ENCODE measurements at places on chromosomes 12 and 14. TPM values are rescaled to one million over a fixed set of nuclear protein-coding genes. Genes with fewer than 3 reads are reported as not detected.

Gene HRK
- not detected for total RNA-seq

Gene SIX4
- 7.8 TPM for total RNA-seq

Gene KRT1
- total RNA-seq = not detected

Gene FAM181A
- total RNA-seq = not detected

Gene GALNT4
- 15.6 TPM for total RNA-seq

Gene ALDH1L2
- total RNA-seq = 44.7 TPM

Gene RASSF9
- 0.85 TPM for total RNA-seq

Gene SLC17A8
- total RNA-seq = not detected

Gene BIN2
- total RNA-seq = not detected

Gene ASPG
- total RNA-seq = not detected

Gene KLRB1
- total RNA-seq = not detected

Gene ANP32D
- total RNA-seq = not detected

Gene TMPO
- total RNA-seq = 25.1 TPM

Gene RPGRIP1
- not detected for total RNA-seq

Gene RABGGTA
- 16.6 TPM for total RNA-seq

Gene FRMD6
- 340 TPM for total RNA-seq

Gene TTC6
- total RNA-seq = under 0.01 TPM

Gene ZDHHC22
- total RNA-seq = not detected

All from smooth muscle cell of bladder (primary cell).